Activated CD4-positive, alpha-beta T cell treated with anti-CD3 and anti-CD28 coated beads, Interleukin-2, amount 50 U/mL, for 24 hours (primary cell): ENCODE measurements at places on chromosomes 1 and 21.
A peak's percentile ranks its signal among the peaks of the same experiment; 100 is the strongest.

DNA sequence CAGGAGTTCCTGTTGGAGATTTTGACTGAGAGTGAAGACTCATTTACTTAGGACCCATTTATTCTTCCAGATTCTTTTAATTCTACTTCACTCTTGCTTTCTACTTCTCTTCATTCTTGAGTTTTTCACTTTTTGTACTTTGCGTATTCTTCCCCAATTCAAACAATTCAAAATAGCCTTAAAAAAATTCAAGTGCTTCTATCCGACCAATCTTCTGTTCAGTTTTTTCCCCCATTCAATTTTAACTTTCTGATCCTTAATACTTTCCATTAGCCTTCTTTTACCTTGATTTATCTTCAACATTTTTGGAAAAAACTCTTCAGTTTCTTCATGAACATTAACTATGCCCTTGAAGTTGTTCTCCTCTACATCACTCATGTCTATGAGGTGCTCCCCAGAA lies 21.1 kb downstream of the ZFYVE9 start:
- no peak for DNase-seq

- DNase-seq, result no peak
Measured at GRCh38 chr1:167440345-167440744, 78.0 kb downstream of the CD247 start.

DNA sequence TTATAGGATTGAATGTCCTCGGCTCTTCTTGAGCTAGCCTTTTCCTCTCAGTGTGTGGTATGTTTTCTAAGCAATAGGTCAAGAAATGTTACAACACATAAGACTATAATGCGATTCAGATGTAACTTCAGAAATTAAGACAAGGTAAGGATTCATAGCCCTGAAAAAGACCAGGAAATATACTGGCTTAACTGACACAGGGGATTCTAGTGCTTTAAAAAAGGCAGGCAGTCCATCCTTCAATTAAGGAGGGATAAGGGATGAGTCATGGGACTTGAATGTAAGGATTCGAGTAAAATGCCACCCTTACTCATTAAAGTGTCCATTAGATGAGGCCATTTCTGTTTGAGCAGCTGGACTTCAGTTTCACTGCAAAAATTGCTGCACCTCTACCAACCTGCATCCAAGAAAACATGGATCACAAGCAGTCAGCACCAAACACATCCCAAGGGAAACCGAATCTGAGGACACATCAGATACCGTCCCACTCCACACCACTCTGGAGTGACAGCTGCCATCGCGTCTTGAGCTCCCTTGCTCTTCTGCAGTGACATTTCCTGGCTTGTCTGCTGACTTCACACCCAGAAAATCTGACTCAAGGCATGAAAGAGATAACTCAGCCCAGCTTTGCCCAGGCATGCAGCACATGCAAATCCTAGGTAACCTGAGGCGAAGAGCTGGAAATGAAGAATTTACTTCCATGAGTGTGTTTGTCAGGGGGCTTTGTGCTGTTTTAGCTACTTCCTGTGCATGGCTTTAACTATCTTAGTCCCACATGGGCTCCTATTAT lies 37.8 kb downstream of the NGF start:
- DNase-seq, result no peak

DNA sequence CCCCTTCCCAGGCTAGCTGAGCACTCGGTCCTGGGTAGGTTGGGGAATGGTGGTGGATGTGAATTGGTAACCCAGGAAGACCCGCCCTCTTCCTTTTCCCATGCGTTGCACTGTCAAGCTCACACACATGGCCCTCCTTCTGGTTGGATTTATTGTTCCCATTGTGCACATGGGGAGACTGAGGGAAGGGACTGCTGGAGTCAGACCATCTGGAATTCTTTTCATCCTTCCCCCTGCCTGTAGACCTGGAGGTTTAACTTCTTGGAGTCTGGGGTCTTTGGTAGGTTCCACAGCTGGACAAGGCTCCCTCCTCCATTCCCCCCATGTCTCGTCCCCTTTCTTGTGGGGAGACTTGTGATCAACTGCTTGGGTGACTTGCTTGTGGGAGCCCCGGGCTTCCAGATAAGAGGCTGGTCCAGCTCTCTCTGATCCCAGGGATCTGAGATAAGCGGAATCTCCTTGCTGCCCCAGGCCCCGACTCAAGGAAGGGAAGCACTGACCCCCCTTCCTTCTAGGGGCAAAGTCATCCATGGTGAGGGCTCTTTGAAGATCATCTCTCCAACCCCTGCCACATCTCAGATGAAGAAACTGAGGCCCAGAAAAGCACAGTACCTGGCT lies 55.7 kb upstream of the SYNC start:
- no peak for DNase-seq

- DNase-seq, result peak; percentile 33
Measured at GRCh38 chr1:45205910-45206721, at the start of gene ZSWIM5. TSS of gene ZSWIM5 (minus strand) at chr1:45206605. CDS start at chr1:45206350, 255 bp downstream.

GRCh38 chr1:119391749-119392148 lies 23.2 kb downstream of the HAO2 start:
- no peak for DNase-seq

DNA sequence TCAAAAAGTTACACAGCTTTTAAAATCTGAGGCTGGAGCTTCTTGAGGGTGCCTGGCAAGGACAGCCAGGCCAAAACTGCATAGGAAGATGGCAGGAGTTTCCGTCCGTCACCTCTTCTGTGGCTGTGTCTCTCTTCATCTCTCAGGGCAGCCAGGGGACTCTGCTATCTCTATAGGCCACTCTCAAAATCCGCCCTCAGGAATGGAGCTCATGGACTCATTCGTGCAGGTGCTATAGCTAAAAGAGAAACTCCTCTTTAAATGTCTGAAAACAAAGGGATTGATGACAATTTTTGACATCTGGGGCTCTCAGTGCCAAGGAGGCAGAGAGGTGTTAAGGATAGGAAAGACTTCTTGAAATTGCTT lies 27.2 kb downstream of the OVAAL start:
- DNase-seq, result no peak

- DNase-seq, result no peak
Measured at GRCh38 chr1:217527151-217527550, 103.7 kb downstream of the GPATCH2 start.

- DNase-seq, result no peak
Measured at GRCh38 chr21:34884346-34884929, 164.7 kb downstream of the RUNX1 start.

DNA sequence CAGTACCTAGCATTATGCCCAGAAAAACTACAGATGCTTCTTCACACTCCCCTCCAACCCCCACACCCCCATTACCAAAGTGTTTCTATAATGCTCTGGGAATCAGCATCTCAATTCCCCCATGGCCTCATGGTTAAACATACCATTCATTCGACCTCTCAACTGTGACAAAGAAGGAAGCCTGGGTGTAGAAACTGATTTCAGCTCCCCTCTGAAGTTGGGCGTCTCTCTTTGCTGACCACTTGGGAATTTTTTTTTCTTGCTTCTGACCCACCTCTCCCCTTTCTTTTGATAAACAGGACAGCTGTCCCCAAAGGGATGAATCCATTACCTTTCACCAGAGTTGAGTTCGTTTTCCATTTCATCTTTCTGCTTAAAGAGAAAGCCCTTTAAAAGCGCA lies 116.4 kb upstream of the HOOK1 start:
- DNase-seq, result no peak

DNA sequence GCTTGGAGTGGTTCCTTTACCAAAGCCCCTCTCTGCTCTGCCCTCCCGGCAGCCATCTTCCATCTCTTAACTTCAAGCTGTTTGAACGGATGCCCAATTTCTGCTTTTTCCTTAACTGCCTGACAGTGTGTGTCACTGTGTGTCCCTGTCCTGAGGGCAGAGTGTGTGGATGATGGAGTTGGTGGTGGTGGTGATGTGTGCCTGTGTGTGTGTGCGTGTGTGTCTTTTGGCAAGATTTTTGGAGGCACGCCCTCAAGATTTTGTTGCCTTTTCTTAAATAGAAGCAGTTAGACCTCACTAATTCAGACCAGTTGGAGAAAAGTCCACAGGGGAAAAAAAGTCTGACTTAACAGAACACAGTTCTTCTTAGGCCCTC lies 30.3 kb downstream of the SERTAD4 start:
- no peak for DNase-seq

GRCh38 chr1:235131961-235132360 lies 3.3 kb upstream of the TOMM20 start:
- no peak for DNase-seq

DNA sequence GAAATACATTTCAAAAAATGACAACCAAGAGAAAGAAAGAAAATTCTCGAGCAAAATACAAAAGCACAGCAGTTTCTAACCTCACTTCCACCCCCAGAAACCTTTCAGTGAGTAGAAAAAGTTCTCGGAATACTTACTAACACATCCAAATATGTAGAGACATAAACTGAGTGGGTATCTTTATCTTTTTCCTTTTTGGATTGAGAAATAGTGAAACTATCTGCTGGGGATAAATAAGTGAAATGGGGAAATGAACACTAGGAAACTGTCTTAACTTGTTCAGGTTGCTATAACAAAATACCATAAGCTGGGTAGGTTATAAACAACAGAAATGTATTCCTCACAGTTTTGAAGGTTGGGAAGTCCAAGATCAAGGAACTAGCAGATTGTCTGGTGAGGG lies 72.0 kb downstream of the VCAM1 start:
- DNase-seq, result no peak

GRCh38 chr1:202210385-202210784 lies 16.8 kb downstream of the LGR6 start:
- no peak for DNase-seq
